ENCODE measurements at places on chromosomes 5 and 9. TPM values are rescaled to one million over a fixed set of nuclear protein-coding genes. Genes with fewer than 3 reads are reported as not detected.

ANKHD1 gene
- 109 TPM for total RNA-seq

DRD1 gene
- not detected for total RNA-seq

TGFBI gene
- total RNA-seq: 430 TPM

CENPH gene
- 45.7 TPM for total RNA-seq

DNA sequence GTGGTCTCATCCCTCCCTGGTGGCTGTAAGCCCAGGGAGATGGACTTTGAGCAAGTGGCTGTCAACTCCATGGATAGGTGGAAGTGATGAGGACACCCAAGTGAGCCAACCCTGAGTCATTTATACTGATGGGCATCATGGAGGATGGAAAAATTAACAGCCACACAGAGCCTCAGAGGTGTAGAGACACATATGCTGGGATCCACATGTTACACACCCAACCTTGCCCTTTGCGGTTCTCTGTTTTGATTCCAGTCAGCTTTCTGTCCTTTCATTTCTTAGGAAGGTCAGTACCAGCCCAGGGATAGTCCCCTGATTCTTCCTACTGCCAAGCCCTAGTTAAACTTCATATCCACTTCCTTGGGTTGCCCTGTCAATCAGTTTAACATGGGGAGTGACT lies 51.9 kb downstream of the PSAT1 start:
- no peak for DNase-seq

- no peak for DNase-seq
These were observed 159.5 kb upstream of the CHD1 start for GRCh38 chr5:99088309-99088708.

DNA sequence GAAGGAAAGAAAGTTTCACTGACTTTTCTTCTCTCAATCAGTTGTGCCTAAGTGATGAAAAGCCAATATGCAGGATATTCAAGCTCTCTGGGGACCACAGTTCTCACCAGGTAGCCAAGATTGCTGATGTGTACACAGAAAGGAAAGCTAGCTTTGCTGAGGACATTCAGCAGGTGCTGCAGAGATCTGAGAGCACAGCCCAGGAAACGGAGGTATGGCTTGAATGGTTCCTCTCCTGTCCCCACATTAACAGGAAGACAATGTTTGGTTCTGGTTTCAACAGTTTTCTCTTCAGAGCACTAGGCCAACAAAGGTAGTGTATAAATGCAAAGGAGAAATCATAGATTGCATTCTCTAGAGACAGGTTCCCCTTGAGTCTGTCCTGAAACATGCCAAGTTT lies 69.6 kb downstream of the PTPDC1 start:
- no peak for DNase-seq

DNA sequence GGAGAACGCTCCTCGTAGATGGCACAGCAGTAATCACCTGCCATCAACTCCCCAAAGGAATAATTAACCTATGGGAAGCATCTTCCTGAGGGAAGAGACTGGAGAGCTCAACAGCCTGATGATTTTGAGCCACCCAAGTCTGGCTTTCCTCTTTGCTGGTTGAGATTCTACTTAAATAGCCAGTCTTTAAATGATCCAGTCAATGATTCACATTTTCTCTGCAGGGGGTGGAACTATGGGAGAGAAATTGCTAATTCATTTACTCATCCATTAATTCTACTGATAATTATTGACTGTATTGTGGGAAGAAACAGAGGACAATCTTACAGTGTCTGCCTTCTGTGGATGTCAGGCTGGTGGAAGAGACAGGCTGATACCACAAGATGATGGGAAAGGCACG lies 355.0 kb upstream of the PANK3 start:
- DNase-seq: no peak

DNA sequence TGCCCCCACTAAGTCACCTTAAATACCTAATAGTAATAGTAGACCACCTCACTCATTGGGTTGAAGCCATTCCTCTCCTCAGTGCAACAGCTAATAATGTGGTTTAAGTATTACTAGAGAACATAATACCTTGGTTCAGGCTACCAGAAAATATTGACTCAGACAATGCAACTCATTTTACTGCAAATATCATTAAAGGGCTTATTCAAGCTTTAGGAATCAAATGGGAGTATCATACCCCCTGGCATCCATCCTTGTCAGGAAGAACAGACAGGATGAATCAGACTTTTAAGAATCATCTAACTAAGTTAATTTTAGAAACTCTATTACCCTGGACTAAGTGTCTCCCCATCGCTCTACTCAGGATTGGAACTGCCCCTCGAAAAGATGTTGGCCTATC lies 6.8 kb upstream of the RNF180 start:
- DNase-seq: no peak

- DNase-seq: no peak
These were observed 3.9 kb upstream of the ADCY2 start for GRCh38 chr5:7391814-7392692.

DNA sequence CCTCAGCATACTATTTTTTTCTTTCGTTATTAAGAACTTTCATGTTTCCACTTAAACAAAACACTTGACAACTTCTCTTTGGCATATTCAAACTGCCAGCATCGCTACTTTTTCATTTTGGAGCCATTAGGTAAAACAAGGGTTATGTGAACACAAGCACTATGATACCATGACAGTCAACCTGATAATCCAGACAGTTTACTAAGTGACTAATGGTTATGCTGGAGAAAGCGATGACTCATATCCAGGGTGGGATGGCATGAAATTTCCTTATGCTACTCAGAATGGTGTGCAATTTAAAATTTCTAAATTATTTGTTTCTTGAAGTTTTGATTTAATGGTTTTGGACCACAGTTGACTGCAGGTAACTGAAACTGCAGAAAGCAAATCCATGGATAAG lies 29.9 kb upstream of the PRSS3 start:
- no peak for DNase-seq

DNA sequence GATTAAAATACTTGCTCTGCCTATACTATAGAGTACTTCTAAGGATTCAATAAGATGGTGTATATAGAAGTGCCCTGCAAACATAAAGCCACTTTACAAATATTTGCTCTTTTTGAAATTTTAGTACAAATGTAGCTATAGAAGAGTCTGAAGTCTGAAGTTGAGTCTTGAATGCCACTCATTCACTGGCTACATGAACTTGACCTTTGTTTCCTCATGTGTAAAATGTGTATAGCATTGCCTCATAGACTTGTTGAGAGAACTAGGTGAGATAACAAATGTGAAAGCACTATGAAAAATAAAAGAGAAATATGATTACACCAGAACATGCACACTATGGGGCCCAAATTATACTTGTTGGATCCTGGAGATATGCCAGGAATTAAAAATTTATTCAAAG lies 244.7 kb downstream of the SEC61B start:
- no peak for DNase-seq

- no peak for DNase-seq
These were observed 190.5 kb downstream of the HSPA4 start for GRCh38 chr5:133242221-133242835.

DNA sequence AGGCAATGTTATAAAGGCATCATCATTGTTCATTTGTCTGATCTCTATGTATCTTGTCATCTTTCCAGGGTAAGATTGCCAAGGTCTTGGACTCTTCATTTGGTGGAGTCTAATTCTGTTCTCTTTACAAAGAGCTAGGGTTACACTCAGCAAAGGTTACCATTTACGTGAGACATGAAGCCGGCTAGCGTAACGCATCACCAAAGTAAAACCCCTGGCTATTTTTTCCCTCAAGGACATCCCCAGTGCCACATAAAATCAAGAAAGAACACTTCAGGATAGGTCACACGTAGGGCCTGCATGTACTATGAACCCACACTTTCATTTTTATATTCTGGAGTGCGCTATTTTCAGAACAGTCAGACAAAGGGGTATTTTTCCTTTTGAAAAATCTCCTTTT lies 20.0 kb upstream of the MYOT start:
- no peak for DNase-seq

- DNase-seq: no peak
These were observed 53.3 kb downstream of the UGCG start for GRCh38 chr9:111949919-111950318.

GRCh38 chr5:83744821-83745220 lies 24.2 kb upstream of the HAPLN1 start:
- DNase-seq: no peak

- no peak for DNase-seq
These were observed 5.5 kb upstream of the ITK start for GRCh38 chr5:157175071-157175612.

Data from PC-9 (cell line).